ENCODE measurements at places on chromosomes 1 and 21. TPM values are rescaled to one million over a fixed set of nuclear protein-coding genes. Genes with fewer than 3 reads are reported as not detected.
A peak's percentile ranks its signal among the peaks of the same experiment; 100 is the strongest.

- no peak for DNase-seq
Measured at GRCh38 chr1:231541842-231542241, 13.4 kb downstream of the TSNAX start.

DNA sequence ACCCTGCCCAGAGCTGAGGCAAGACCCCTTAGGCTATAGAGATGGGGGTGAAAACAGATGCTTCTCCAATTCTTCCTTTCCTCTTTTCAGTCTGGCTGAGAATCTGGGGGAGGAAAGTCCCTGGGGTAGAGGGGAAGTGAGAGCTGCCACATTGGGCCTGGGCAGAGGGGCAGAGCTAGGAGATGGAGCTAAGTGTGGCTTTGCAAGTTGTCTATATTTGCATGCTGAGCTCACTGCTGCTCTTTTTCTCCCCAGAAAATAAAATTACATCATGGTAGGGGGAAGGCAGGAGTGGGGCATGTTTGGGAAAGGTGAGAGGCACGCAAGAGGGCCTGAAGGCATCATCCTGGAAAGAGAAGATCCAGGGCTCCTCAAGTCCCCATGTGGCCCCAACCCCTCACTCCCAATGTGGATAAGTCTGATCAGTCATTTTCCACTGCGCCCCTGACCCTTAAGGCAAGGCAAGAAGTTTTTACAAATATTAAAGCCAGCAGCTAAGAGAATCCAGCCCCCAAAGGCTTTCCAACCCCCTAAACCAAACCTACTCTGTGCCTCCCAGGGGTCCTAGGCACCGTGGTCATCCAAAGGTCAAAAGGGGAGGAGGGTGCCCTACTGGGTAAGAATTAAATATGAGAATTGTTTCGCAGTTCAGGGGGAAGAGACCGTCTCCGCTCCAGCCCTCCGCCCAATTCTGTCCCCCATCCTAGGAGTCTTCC lies 500 bp upstream of the PEA15 start:
- no peak for DNase-seq

GRCh38 chr1:83086346-83086745 lies 912.6 kb downstream of the TTLL7 start:
- no peak for DNase-seq

DNA sequence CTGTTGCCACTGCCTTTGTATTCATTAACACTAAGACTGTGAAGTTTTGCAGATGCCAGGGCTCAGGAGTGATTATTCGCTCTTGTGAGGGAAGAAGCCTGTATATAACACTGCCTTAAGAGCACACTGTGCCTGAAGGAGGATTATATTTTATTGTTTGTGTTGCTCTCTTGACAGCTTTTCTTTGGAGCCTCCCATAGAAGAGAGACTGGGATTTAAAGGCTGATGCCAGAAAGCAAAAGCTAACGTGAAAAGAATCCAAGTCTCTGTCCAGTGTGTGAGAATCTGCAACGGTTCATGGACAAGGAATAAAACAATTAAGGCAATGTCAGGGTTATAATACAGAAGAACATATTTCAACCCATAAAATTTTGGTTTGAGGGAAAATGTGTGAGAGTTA lies 316.8 kb downstream of the NFIA start:
- no peak for DNase-seq

- no peak for DNase-seq
Measured at GRCh38 chr1:86705665-86705985, 1.2 kb downstream of the SH3GLB1 start.

DNA sequence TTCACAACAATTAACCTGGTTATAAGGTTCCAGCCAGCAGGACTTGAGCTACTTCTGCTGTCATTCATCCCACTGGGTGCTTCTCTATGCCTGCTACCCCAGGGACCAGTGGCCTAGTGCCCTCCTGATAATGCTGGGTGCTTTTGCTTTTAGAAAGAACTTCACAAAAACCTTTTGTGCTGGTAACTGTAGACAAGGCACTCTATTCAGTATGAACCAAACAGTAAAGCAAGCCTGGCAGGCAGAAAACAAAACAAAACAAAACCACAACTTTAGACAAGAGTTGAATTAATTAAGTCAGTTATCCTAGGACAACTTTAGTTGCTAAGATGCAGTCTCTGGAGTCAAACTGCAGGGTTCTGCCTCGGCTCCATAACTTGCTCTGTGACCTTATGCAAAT lies 61.9 kb upstream of the ADGRL2 start:
- no peak for DNase-seq

- no peak for DNase-seq
Measured at GRCh38 chr1:147719029-147719698, 41.2 kb downstream of the GJA5 start.

GRCh38 chr1:242877229-242877628 lies 352.7 kb upstream of the PLD5 start:
- DNase-seq, result no peak

- DNase-seq, result no peak
Measured at GRCh38 chr1:54424398-54424797, 18.2 kb upstream of the SSBP3 start.

GRCh38 chr1:6704746-6705145 lies 3.1 kb upstream of the DNAJC11 start:
- peak; percentile 12 for DNase-seq

- DNase-seq, result no peak
Measured at GRCh38 chr1:222339376-222339947, 208.4 kb downstream of the HHIPL2 start.

Gene ADCY10
- not detected for total RNA-seq

Gene CD244
- not detected for total RNA-seq

Gene CHRM3
- total RNA-seq, result 15.8 TPM

Data from suprapubic skin (tissue), 4 donors.